ENCODE measurements at places on chromosomes 11 and 22.

- no peak for DNase-seq
Measured at GRCh38 chr11:132692891-132693290, 839.4 kb downstream of the OPCML start.

- no peak for DNase-seq
Measured at GRCh38 chr11:11356842-11357241, 3.8 kb upstream of the CSNK2A3 start.

GRCh38 chr11:125166764-125167291, 2.3 kb downstream of the PKNOX2 start:
- no peak for DNase-seq

DNA sequence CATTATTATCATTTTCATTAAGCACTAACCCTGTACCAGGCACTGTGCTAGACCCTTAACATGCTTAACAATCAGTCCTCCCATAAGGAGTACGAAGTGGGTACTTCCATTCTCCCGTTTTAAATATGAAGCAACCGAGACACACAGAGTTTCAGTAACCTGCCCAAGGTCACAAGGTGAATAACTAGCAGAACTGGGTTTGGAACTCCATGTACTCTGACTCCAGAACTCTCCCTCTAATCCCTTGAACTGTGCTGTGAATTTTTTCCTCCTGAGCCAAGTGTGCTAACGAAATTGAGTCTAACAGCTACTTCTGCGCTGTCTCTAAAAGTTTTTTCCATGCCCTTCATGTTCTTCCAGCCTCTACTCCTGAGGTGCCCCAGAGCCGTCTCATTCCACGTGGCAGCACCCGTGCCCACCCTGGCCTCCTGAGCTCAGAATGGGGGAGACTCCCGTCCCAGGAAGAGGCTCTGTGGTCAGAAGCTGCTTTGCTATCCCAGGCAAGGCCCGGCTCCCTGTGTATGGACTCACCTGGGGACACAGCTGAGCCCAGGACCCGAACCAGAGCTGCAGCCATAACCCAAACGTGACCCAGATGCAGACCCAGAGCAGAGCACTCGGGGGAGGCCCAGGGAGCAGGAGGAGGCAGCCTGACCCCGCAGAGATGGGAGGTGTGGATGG, 8.6 kb upstream of the TRIM29 start:
- no peak for DNase-seq

GRCh38 chr11:57199330-57199729, 17.6 kb downstream of the LRRC55 start:
- no peak for DNase-seq

DNA sequence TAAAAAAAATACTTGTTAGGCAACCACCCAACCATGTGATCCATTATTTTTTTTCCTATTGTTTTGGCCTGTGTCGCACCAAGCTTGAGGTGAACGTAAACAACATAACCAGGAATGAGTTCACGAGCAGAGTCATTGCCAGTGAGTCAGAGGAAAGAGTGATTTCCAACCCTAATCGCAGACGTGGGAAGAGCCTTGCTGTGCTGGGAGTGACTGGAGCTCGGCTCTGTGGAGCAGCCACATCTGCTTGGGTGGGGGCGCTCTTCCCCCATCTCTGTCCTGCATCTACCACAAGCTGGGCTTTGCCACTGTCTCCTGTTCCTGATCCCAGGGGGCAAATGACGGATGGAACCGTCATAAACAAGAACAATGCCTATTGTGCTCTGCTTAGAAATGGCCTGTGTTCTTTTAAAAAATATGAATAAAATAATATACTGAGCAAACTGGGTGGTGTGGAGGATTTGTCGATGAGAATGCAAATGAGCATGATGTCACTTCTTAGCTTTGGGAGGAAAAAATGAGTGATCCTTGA, 210.0 kb downstream of the KIRREL3 start:
- no peak for DNase-seq

DNA sequence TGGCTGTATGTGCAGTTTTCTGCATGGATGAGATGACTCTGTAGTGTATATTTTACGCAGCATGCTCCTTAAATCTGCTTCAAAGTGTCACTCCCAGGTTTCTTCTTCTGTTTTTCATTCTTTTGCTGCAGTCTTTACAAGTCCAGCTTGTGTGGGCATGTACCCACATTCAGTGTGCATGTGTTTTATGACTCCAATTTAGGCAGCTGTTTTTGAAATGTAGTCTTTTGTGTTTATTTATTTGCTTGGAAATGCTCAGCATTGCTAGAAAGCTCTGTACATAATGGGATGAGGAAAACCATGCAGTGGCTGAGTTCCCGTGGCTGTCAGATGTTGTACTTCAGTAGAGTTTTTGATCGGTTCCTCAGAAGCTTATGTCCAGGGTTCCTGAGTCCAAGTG, 138.5 kb downstream of the ARHGAP42 start:
- DNase-seq: no peak

- DNase-seq: no peak
Measured at GRCh38 chr11:76257074-76257719, 50.9 kb upstream of the WNT11 start.

GRCh38 chr11:64373598-64373974, 14.6 kb downstream of the RPS6KA4 start:
- DNase-seq: no peak

DNA sequence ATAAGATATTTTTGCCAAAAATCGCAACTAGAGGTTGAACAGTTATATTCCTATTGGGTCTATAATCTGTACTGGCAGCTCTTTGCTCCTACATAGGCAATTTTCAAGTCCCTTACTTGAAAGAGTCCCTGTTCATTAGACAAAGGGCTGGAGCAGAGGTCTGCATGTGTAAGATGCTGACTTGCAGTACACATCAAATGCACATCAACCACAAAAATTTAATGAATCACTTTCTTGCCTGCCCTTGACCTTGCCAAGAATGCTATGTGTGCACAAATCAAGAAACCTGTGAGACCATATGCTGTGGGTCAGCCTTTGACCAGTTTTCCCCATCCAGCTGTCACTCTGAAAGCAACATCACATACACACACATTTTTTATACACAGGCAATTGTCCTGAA, 661.5 kb downstream of the LRRC4C start:
- DNase-seq: no peak

- no peak for DNase-seq
Measured at GRCh38 chr22:45881524-45881875, 95.5 kb downstream of the WNT7B start.

DNA sequence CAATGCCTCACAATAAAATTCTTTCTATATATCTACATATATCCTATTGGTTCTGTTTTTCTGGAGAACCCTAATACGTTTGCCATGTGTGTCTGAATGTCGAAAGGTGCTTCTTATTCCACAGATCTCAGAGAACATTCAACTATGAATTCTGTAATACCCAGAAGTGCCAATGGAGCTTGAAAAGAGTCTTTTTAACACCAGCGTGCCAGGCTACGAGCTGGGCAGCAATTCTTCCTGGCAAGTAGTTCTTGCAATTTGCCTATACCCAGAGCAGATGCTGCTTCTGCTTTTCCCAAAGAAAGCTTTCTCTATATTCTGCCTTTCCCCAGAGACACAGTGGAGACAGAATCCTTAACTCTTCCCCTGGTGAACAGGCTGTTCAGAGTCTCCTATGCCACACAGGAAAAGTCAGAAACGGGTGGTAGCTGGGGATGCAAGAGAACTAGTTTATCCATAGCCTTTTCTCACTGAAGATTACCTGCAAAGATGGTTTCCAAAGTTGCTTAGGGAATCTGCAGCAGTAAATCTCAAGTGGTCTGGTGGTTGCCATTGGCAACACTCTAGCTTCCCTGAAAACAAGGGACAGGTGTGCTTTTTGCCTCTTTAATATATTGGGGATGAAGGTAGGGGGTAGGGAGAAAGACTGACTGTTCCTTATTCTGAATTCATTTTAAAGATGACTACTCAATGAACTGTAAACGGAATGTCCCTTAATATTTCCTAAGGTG, 16.8 kb upstream of the PAFAH1B2 start:
- DNase-seq: no peak

DNA sequence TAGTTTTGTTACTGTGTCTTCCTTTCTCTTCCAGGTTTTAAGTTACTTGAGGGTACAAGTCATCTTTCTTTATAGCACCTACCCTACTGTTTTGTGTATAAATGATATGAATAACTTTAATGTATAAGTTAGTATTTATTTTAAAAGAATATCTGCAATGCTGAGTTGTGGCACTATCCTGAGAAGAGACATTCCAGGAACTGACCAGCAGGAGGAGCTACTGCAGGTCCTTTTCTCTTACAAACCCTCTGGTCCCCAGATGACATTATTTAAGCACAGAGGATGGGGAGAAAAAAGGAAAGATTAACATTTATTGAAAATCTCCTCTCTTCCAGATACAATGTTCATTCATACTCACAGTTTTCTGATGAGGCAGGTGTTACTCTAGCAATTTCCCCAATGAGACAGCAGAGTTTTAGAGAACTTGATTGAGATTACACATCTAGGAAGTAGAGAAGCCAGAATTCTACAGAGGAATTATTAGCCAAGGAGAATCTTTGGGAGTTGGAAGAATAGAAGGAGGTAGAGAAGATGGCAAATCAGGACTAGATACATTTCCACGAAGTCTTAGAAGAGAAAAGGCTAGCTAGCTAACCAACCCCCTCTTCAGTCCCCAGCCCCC, 541.2 kb upstream of the API5 start:
- no peak for DNase-seq

- DNase-seq: no peak
Measured at GRCh38 chr11:32435942-32436750, 807 bp upstream of the WT1 start.

All from left renal pelvis (tissue), 4 donors.